ENCODE measurements at places on chromosomes 7 and 10.

GRCh38 chr10:21057436-21057835 lies 160.3 kb upstream of the NEBL start:
- no peak for DNase-seq

DNA sequence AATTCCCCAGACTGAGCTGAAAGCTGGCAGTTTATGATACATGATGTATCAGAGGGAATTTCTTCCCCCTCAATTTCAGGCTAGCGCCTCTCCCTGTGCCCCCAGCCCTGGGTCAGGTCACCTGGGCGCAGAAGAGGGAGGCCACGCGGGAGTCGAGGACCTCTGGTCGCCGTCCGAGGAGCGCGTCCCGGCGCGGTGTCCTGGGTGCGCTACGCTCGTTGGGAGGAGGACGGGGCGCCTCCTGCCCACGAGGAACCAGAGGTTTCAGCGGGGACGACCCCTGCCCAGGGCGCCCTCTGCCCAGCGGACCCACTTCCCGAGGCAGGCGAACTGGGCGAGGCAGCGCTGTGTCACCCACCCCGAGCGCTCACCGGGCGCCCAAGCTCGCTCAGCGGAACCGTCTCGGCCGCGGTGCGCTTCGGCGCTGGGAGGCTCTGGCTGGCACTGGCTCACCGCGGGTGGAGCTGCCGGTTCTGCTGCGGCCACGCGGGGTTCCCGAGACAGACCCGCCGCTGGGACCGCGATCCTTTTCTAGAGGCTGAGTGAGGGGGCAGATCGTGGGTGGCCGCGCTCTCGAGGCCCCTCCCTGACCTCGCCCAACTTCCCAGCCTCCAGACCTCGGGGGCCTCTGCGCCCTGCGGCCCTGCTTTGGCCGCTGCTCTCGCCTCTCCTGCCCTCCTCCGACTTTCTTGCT lies at the start of gene FAM237B:
TSS of gene FAM237B (minus strand) at position 504 of the 694 bp plus-strand sequence. CDS start 1,556 bp downstream, outside the sequence.
- peak; percentile 12 for DNase-seq

GRCh38 chr7:142832417-142832816 lies 22.5 kb upstream of the EPHB6 start:
- DNase-seq = no peak

DNA sequence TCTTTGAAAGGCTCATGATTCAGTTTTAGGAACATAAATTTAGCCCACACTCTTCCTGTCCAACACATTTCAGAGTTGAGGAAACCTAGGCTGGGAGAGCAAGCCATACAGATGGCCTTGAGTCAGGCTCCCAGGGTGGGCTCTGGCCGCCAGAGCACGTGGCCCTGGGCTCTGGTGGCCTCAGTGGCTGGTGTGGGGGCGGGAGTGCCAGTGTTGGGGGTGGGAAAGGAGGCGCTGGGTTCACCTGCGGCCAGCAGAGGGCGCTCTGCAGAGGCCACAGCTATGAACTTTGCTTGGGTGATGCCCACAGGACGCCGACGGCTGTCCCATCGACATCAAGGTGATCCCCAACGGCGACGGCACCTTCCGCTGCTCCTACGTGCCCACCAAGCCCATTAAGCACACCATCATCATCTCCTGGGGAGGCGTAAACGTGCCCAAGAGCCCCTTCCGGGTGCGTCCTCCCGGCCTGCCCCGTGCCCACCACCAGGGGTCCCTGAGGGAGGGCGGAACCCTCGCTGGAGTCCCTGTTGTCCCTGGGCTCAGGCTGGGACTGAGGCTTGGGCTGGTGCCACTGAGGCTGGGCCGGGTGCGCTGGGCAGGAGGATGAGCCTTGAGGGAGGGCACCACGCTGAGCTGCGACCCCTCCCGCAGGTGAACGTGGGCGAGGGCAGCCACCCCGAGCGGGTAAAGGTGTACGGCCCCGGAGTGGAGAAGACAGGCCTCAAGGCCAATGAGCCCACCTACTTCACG lies 11.9 kb downstream of the FLNC start:
- DNase-seq = no peak

DNA sequence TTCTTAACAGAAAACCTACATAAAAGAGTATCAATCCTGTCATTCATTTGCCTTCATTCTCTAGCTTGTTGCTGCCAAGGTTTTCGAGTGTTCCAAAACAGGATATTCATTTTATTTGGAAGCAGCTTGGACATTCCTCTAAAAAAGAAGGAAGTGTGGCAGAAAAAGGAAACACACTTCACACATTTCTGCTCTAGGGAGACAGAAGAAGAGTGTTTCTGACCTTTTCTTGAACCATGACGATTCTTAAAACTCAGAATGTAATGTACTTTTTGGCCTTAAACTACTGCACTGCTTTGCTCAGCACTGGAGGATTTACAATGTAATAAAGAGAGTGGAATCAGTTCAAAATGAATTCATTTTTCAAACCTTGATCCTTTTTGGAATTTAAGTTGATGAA lies 81.3 kb downstream of the SEMA3A start:
- no peak for DNase-seq

GRCh38 chr7:20190560-20191390 lies 26.4 kb downstream of the MACC1 start:
- DNase-seq = no peak

GRCh38 chr10:34526186-34526585 lies 288.9 kb downstream of the PARD3 start:
- no peak for DNase-seq

GRCh38 chr10:10492420-10492819 lies 525.3 kb upstream of the CELF2 start:
- no peak for DNase-seq

DNA sequence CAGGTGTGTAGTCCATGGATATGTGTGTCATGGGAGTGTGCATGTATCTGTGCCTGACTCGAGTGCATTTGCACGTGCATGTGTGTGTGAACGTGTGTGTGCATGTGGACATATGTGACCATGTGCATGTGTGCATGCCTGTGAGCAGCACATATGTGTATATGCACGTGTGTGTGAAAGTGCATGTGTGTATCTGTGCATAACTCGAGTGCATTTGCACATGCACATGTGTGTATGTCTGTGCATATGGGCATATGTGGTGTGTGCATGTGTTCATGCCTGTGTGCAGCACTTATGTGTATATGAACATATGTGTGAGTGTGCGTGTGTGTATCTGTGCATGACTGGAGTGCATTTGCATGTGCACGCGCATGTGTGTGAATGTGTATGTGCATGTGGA lies 35.2 kb upstream of the GNA12 start:
- DNase-seq = no peak

DNA sequence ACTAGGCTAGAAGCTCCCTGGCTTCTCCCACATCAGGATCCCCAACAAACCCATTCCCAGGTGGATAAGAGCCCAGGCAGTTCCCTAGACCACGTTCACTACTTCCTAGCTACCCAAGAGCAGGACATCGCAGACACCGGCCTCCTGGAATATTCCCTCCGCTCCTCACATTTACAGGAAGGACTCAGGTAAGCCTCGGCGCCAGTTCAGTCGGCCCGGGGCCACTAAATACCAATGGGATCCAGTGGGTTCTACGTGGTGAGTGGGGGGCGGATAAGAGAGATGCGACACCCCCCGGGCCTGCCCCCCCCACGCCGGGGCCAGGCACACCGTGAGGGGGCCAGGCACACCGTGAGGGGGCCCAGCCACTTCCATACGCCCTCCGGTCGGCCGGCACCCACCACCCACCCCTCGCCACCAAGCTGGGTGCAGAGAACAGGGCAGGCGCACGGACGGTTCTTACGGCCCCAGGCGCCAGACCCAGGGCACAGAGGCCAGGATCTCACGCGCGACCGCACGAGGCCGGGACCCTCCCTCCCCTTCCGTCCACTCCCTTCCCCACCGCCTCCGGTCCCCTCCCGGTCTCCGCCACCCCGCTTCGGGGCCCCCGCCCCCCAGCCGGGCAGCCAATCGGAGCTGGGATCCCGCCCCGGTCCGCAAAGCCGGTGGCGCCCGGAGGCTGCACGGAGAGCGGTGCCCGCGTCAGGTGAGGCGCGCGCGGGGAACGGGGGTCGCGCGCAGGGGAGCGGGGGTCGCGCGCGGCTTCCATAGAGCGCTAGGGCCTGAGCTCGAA lies at the start of gene BLVRA:
TSS of gene BLVRA (plus strand) at position 652 of the 793 bp plus-strand sequence. CDS start 12,479 bp downstream, outside the sequence.
- no peak for DNase-seq

DNA sequence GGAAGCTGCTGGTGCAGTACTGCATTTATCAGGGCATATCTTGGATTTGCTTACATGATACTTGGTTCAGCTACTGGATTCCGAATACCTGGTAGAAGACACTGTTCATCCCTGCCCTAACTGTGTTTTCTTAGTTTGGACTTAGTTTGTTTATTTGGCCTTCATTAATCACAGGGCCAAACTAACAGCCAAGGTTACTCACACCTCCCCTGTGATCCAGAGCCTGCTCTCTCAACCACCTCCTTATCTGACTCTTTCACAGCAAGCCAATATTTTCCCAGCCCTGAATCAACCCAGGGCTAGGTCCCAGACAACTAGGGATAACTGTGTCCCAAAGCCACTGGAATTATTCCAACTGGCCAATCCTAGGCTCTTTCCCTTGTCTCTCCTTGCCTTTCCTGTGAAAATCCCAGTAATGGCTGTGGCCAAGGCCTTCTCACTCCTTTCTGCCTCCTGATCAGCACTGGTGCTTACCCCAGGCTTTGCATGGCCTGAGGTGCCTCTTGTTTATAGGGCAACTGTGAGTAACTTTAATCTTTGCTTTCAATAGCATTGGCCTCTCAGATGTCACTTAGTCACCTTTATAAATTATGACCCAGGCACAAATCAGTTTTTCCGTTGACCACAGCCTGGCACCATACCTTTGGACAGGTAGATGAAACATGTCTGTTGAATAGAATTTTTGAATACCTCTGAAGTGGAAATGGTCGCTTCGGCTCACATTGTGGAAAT lies 9.3 kb upstream of the JCAD start:
- DNase-seq = no peak

DNA sequence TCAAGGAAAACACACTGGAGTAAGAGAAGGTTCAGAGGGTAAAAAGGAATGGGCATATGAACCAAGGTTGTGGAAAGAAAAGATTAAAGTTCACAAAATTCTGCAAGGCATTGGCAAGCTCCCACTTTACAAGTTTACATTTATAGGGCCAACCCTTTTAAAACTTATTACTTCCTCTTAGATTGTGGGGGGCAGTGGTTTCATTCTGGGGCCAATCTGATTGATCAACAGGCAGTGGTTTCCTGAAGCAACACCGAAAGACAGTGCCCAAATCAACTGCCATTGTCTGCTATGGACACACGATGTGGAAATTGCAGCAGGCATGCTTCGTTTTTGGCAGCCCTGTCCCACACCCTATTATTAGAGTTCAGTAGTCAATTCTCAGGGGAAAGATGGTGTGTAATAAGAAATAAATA lies 154.0 kb downstream of the SGMS1 start:
- no peak for DNase-seq

GRCh38 chr7:78967046-78967445 lies 486.4 kb downstream of the MAGI2 start:
- DNase-seq = no peak

GRCh38 chr7:66356277-66356721 lies 151.2 kb downstream of the TPST1 start:
- DNase-seq = no peak

DNA sequence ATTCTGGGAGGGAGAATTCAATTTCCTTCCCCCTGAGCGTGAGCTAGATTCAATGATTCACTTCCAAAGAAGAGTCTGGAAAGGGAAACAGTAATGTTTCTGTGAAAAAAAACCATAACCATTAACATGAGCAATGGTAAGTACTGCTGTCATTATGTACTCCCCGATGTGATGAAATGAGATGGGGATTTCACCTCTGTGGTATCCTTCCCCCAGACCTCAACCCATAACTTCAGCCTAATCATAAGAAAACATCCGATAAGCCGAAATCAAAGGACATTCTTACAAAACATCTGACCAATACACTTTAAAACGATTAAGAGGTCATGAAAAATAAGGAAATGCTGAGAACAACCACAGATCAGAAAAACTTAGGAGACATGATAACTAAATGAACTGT lies 27.2 kb downstream of the EZH2 start:
- no peak for DNase-seq

- no peak for DNase-seq
Measured at GRCh38 chr10:10222304-10222841, 795.3 kb upstream of the CELF2 start.

Measured in NCI-H2227 treated with DMSO at 0.1 percent for 48 hours (cell line).